ENCODE measurements at places on chromosomes 12 and 14.

GRCh38 chr12:58117201-58117600, 175.8 kb downstream of the ATP23 start:
- no peak for DNase-seq

- DNase-seq = no peak
Observed at GRCh38 chr14:59638885-59639284, 62.3 kb upstream of the CCDC175 start.

DNA sequence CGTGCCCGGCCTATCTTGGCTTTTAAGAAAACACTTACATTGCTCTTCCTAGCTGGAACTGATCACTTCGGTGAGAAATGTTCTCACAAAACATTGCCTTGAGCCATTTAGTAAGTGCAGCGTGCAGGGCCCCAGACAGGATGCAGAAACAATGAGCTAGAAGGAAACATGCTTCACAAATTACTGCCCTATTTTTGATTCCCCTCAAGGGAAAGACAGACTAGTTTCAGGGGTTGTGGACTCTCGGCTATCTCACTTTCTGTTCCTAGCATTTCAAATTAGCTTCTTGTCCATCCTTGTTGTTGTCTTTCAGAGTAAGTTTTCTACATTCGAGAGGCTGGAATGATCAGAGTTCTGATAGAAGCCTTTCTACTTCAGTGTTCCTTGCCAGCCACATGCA, 21.6 kb downstream of the TGFB3 start:
- DNase-seq = no peak

DNA sequence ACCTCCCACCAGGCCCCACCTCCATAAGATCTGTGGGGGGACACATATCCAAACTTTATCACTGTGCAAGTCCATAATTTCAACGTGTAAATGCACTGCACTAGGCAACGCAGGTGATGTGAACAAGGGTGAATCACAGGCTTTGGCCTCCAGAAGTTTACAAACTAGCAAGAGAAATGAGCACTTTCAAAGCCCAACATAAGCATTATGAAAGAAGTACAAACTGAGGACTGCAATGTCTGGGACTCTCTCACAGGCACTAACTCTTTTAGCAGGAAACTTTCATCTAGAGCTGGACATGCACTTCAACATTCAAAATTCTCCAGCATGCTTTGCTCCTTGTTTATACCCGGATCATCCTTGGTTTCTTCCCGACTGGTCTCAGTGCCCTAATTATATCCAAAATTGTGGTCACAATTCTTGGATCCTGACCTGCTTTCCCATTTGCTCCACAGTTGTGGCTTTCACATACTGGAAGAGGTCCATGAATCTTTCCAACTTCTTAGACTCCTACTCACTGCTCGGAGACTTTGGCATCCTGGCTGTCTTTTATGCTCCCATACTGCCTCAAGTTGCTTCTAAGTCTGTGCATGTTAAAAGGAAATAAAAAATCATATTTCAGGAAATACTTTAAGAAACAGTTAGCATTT, 44.9 kb upstream of the STRAP start:
- DNase-seq = no peak

- DNase-seq = no peak
Observed at GRCh38 chr12:52944683-52945388, 4.1 kb upstream of the KRT18 start.

GRCh38 chr14:97640031-97640430, 842.8 kb downstream of the VRK1 start:
- DNase-seq = no peak

- DNase-seq = no peak
Observed at GRCh38 chr12:19643635-19644034, 204.3 kb downstream of the AEBP2 start.

- DNase-seq = no peak
Observed at GRCh38 chr12:69433653-69434052, 36.5 kb upstream of the FRS2 start.

GRCh38 chr12:2382370-2383155, 329.8 kb downstream of the CACNA1C start:
- peak; percentile 56 for DNase-seq

- peak; percentile 8 for DNase-seq
Observed at GRCh38 chr12:95859344-95859816, 628 bp downstream of the SNRPF start.

- DNase-seq = no peak
Observed at GRCh38 chr12:44294649-44295048, 458.8 kb downstream of the TMEM117 start.

- DNase-seq = no peak
Observed at GRCh38 chr14:104446611-104447010, 133.0 kb upstream of the C14orf180 start.

- no peak for DNase-seq
Observed at GRCh38 chr14:34582117-34582680, 42.7 kb upstream of the EAPP start.

GRCh38 chr14:105855893-105856675, 329.7 kb downstream of the TMEM121 start:
- no peak for DNase-seq

DNA sequence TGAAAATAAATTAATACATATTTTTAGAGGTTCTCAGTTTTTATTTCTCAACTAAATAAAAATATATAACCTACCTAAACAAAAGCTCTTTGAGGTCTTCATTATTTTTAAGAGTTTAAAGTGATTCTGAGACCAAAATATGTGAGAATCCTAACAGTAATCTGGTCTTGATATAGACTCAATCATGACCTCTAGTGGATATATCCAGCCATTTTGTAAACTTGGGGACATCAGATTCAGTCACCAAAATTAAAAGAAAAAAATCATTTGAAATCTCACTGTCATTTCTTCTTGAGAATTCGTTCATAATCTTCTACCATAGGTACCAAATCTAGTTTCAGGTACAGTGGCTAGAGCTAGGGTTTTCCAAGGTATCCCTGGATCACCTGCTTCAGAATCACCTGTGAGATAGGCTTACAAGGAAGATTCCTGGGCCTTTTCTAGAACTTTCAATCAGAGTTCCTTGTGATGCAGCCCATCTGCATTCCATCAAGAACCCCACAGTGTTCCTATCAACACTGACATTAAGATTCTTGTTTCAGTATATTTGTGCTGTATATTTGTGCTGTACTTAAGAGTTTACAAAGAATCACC, 214.9 kb downstream of the ADAMTS20 start:
- peak; percentile 17 for DNase-seq

DNA sequence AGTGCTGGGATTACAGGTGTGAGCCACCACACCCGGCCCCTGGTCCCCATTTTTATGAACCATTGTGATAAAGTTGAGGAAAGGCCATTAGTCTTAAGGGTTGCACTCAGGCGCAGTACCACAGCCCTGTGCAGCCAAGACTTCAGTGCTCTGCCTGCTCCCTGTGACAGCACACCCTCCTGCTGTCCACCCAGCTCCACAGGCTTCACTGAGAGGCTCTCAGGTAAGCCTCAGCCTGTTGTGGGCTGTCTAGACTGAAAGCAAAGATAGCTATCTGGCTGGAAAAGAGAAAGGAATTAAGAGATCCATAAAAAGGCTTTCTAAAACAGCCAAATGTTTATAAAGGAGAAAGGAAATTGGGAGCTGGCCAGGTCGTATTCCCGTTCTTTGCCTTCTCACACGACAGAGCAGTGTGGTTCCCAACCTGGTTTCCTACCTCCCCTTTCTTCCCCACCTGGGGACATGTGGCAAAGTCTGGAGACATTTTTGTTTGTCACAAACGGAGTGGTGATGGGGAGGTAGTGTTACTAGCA, 19.1 kb upstream of the DNM1L start:
- no peak for DNase-seq

- peak; percentile 11 for DNase-seq
Observed at GRCh38 chr12:93363841-93364297, 13.9 kb upstream of the NUDT4 start.

DNA sequence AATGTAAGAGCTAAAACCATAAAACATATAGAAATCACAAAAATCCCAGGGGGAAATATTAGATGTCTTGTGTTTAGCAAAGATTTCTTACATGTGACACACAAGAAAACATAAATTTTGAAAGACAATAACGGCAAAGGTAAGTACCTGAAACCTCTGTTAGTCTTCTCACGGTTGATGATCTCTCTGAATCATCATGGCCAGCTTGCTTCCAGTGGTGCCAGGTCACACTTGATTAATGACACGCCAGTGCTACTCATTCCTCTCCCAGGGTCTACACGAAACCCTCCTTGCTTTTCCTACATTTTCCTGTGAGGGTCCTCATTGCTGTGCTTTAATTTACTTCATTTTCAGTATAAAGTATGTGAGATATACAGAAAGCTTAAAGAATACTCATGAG, 114.4 kb upstream of the PARP11 start:
- peak; percentile 58 for DNase-seq

DNA sequence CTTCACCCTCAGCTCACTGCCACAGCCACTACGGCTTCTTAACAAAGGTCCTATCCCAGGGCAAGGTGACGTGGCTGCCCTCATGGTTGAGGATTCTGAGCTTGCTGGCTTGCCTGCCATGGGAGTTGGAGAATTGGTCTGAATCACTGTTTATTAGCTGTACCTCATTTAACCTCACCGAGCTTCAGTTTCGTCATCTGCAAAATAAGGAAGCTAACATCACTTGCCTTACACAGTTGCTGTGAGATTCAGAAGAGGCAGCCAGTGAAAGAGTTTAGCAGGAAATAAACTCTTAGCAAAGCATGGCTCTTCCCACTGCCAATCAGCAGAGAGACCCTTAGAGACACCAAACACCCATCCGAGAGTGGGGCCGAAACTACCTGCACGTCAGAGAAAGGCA, 90.1 kb upstream of the KCNA1 start:
- DNase-seq = no peak

DNA sequence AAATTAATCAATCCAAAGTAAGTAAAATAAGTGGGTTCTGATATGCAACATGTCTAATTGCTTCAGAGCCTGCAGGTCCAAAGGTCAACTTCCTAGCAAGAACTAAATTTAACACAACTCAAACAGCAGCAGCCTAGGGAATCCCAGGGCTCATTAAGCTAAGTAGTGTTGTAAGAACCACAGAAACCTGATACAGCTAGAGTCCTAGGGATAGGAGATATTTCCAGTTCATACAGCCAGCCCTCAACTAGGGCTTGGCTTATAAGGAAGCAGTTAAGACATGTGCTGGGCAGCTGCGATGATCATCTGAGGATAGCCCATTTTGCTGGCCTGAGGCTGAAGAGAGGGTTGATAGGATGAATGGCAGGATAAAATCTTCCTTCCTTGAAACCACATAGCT, at the start of gene OR4Q3:
OR4Q3 (plus strand) TSS at position 316 of the 400 bp plus-strand sequence.
- no peak for DNase-seq

GRCh38 chr12:65074932-65075331, 46.2 kb downstream of the WIF1 start:
- no peak for DNase-seq

- no peak for DNase-seq
Observed at GRCh38 chr12:6563448-6564050, 4.5 kb downstream of the NOP2 start.

GRCh38 chr12:7005311-7005710, 13.0 kb downstream of the LPCAT3 start:
- no peak for DNase-seq

- DNase-seq = no peak
Observed at GRCh38 chr12:1435044-1435443, 159.3 kb downstream of the FBXL14 start.

DNA sequence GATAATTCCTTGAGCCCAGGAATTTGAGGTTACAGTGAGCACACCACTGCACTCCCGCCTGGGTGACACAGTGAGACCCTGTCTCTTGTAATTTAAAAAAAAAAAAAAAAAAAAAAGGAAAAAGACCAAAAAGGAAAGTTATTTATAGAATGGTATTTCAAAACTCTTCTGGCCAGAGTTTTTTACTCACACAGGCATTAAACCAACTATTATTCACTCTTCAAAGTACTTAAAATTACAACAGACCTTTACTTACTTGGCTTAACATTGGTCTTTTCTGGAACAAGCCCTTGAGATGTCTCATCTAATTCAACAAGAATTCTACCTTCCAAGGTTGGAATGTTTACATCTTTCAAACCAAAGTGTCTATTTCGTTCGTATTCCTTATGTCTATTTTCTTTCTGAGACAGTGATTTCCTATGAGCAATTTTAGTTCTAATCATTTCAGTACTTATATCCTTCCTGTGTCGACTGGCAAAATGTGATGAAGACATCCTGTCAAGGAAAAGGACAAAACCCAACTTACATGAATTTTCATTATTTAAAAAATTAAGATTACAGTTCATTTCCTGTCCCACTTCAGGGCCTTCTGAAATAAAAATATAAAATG, 2.6 kb downstream of the DLGAP5 start:
- no peak for DNase-seq

DNA sequence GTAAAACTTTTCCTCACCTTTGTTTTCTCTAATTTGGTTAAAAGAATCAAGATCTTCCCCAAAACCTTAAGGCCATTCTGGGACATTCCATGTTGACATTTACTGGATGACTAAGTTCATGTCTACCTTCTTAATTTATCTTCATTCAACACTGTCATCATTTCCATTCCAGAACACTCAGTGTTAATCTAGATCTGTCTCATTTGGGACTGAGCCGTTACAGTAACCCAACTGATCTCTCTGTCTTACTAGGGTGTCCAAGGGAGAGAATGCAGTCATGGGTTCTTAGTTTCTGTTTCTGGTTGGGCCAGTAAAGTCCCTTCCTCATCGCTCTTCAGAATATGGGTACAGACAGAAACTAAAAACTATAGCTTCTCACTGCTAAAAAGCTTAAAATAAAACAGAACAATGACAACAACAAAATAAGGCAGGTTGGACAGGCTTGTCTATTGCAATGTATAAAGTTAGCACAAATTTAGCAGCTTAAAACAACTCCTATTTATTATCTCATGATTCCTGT, 144.8 kb downstream of the ASCL1 start:
- DNase-seq = no peak

- DNase-seq = no peak
Observed at GRCh38 chr12:113467142-113467501, 4.5 kb downstream of the LHX5 start.

DNA sequence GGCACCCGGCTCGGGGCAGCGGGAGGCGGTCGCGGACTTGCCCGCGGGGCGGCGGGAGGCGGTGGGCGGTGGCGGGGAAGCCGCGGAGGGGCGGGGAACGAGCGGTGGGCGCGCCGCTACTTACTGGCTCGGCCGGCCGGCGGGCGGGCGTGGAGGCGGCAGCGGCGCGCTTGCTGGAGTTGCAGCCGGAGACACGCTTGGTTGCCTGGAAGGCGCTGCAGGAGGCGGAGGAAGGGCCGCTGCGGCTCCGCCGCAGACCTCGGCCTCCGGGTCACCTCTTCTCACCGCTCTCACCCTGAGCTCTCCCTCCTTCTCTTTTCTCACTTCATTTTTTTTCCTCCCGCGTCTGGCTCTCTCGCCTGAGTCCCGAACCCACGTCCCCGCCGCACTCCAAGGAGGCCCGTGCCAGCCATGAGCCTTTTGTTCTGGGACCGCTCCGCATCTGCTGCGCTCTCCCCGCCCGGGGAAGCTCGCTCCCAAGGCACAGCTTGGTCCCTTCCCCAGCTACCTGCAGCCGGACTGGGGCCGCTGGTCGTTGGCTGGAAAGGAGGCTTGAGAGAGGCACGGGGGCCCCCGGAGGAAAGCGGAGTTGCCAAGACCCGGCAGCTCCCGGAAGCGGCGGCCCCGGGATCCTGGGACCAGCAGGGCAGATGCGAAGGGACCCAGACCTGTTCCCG, 592 bp upstream of the KCNK10 start:
- peak; percentile 17 for DNase-seq

GRCh38 chr14:50452979-50453705, 56.5 kb upstream of the CDKL1 start:
- DNase-seq = peak; percentile 70

- no peak for DNase-seq
Observed at GRCh38 chr12:5485454-5485853, 53.5 kb downstream of the NTF3 start.

- no peak for DNase-seq
Observed at GRCh38 chr12:76713130-76713529, 50.8 kb upstream of the ZDHHC17 start.
